ENCODE measurements at places on chromosomes 7 and 10.

DNA sequence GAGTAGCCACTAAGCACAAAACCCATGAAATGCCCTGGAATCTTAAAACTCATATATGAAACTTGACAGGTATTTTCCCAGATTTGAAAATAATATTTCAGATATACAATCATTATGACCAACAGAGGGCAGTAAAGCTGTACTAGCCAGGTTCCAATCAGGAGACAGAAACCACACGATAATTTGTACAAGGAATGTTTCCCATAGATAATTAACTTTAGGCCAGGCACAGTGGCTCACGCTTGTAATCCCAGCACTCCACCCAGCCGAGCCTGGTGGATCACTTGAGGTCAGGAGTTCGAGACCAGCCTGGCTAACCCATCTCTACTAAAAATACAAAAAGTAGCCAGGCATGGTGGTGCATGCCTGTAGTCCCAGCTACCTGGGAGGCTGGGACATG is 31.0 kb upstream of the NUB1 start:
- peak; percentile 59 for DNase-seq

- DNase-seq: no peak
Observed at GRCh38 chr7:496528-497295, 22.9 kb downstream of the PDGFA start.

DNA sequence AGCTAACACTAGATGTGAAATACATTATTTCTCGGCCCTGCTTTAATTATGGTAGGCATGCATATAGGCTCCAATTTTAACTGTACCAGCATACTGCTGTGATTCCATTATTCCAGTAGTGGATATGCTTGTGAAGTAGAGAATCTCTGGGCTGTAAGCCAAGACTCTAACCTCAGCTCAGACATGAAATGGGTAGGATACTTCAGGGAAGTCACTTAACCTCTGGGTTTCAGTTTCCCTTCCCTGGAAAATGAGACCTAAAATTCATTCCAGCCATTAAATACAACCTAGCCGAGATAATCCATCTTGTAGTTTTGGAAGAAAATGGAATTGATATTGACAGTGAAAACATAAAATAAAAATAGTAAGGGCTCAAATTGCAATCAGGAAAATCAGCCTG is 59.6 kb upstream of the TRIL start:
- DNase-seq: no peak

- DNase-seq: peak; percentile 17
Observed at GRCh38 chr7:109003742-109004141, 434.1 kb downstream of the DNAJB9 start.

DNA sequence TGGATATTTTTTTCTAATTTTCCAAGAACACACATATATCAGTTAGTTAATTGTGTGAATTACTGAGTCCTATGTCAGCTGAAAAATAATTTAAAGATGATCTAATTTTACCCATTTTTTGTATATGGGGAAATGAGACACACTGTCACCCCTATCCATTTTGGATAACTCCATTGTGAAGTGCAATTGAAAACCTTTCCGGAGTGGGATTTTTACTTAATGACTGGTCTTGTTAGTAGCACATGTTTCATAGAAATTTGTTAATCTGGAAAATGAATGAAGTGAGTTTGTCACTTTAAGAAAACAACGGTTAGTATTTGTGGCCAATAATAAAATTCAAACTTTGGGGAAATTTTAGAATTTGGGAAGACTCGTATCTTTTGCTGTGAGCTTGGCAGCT is 2.0 kb downstream of the GARS1 start:
- DNase-seq: no peak

GRCh38 chr10:126430512-126430911 is 42.2 kb upstream of the ADAM12 start:
- no peak for DNase-seq

DNA sequence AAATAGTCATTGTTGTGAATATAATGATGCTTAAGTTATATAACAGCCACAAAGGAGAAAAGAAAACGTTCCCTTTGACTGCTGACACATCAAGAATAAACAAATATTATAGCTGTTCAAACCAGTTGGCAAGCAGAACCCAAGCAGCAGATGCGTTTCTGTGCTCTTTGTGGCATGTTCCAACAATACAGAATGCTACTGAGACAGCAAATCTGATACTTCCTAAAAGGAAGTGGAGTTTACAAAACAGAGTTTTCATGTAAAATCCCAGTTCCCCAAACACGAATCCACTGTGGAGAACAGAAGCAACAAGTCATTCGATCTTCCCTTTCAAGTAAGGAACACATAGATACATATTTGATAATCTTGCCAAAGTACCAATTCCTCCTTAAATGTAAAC is 170.9 kb upstream of the ASAH2 start:
- no peak for DNase-seq

DNA sequence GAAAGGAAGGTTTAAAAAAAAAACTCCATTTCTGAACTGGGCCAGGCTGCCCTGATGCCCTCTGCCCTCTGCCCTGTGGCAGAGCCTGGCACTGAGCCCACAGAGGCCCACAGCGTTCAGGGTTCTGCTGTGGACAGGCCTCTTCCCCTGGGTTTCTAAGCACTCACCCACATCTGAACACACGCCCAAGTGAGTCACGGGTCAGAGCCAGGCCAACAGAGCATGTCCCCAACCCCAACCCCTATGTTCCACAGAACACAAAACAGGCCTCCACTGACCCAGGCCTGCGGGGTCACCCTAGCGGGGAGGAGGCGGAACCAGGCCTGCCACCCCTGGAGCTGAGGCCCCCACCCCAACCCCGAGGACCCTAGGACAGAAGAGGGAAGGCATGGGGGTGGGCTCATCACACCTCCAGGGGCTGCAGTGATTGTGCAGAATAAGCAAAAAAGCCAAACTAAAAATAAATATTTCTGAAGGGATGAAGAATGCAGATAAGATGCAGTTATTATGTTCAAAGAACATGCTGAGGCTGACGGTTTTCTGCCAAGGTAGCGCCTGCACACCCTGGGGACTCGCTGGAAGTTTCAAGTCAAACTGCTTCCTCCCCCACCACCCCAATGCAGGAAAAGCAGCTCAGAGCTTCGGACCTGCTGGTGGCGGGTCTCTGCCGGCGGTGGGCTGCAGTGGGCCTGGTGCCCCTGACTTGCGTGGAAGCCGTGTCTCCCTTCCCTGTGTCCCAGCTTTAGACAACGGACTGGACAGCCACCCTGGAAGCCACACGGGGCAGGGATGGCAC is 5.4 kb downstream of the WDR86 start:
- peak; percentile 49 for DNase-seq

GRCh38 chr10:131858583-131859340 is 42.0 kb upstream of the PPP2R2D start:
- DNase-seq: no peak
